Activated gamma-delta T cell treated with Interleukin-2 at 50 U/mL for 16 hours (primary cell): ENCODE measurements at places on chromosomes 1 and 21.

DNA sequence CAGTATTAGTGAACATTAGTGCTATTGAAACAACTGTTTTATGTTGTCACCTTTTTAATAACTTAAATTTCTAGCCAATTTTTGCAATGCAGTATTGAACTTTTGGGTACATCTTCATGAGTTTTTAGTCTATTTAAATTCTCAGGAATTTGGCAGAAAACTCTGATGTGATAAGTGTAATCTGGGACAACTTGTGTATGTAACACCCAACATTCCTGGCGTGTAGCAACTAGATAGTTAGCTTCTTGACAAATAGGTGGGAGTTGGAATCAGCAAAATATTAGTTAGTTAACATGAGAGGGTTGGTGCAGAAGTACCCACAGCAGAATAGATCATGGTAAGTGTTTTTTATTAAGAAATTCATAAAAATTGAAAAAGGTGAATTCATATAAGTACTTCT is 111.6 kb downstream of the ITSN1 start:
- DNase-seq: no peak

GRCh38 chr21:42122808-42123207 is 51.7 kb downstream of the UMODL1 start:
- no peak for DNase-seq

DNA sequence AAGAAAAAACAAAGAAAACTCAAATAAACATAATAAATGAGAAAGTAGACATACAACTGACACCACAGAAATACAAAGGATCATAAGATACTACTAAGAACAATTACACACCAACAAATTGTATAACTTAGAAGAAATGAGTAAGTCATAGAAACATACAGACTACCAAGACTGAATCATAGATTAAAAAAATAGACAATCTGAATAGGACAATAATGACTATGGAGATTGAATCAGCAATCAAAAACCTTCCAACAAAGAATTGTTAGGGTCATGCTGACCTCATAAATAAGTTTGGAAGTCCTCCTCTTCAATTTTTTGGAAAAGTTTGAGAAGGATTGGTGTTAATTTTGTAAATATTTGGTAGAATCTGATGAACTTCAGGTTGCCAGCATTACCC is 159.0 kb downstream of the PTBP2 start:
- DNase-seq: no peak

GRCh38 chr1:205013683-205014367 is 29.2 kb upstream of the CNTN2 start:
- DNase-seq: no peak

DNA sequence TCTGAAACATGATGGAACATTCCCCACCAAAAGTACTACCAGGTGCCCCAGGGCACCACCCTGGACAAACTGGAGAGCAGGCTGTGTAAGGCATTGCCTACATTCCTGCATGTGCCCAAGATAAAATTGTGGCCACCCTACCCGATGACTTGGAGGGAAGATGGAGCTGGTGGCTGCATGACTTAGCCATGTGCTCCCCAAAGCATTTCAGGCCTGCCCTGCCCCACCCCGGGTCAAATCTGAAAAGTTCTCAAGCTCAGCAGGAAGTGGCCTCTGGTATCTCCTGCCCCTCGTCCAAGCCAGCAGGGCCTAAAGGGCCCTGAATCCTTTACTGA is 8.5 kb downstream of the CD2 start:
- no peak for DNase-seq

GRCh38 chr1:45018599-45019230 is 6.7 kb downstream of the UROD start:
- DNase-seq: peak; percentile 49

GRCh38 chr1:203130358-203130985 is 2.9 kb downstream of the ADORA1 start:
- no peak for DNase-seq

- DNase-seq: no peak
Measured at GRCh38 chr1:67777016-67777415, 56.3 kb downstream of the GNG12 start.

- no peak for DNase-seq
Measured at GRCh38 chr1:155051342-155051776, 243 bp downstream of the ADAM15 start.

DNA sequence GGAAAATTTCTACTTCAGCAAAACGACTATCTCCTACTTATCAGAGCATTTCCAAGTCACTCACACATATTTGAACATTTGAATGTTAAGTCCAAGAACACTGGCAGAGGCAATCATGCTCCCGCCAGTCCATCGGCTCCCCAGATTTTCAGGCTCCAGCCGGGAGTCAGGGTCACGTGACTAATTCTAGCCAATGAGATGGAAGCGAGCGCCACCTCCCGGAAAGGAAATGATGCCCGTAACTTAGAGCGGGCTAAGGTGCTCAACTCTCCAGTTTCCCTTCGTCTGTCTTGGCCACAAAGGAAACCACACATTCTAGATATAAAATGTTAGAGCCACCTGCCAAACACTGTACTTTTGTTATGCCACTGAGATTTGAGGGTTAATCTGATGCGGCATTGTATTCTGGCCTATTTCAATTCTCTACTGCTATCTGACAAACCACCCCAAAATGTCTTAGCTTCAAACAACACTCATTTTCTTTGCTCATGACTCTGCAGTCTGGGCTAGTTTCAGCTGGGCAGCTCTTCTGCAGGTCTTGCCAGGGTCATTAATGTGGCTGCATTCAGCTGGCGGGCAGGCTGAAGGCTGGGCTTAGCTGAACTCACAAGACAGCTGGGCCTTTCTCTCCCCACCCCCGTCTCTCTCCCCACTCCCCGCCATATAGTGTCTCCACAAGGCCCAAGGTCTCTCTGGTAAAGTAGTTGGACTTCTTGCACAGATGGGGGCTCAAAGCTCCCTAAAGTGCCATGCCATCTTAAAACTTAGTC is 16.5 kb upstream of the LHX4 start:
- peak; percentile 27 for DNase-seq

GRCh38 chr1:157739229-157739901 is 37.6 kb downstream of the FCRL2 start:
- DNase-seq: no peak

DNA sequence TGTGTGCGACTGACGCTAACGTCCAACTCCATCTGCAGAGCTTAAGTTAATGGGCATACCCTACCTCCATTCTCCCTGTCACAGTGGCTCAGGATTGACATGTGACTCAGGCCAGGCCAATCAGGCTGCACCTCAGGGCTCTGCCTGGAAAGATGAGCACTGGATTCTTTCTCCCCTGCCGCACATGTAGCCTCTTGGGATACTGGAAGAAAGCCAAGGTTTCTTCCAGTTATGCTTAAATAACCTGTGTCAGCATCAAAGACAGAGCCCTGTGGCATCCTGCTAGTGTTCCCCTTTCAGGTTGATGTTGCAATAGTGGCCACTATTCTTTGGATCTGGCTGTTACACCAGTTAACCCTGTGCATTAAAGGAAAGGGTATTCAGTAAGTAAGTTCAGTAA is 55.0 kb upstream of the SYT6 start:
- no peak for DNase-seq

DNA sequence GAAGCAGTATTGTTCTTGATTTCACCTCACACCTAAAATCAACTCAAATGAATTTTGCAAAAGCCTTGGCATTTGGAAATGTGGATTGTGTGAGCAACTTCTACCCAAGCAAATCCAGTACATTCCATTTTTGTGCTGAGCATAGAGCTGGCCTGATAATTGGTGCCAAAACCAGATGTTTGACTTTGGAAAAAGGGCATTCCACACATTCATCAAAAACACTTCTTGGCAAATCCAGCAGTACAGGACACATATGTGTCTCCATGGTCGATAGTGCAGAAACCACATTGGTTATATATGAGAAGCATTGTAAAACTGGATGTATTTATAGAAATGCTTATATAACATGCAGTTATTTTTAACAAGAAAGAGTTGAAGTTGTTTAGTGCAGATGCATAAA is 210.4 kb downstream of the KCNK2 start:
- DNase-seq: no peak

GRCh38 chr1:248015803-248016202 is 2.3 kb downstream of the OR2L5 start:
- no peak for DNase-seq

GRCh38 chr1:110667776-110668175 is 7.0 kb downstream of the KCNA3 start:
- DNase-seq: no peak

DNA sequence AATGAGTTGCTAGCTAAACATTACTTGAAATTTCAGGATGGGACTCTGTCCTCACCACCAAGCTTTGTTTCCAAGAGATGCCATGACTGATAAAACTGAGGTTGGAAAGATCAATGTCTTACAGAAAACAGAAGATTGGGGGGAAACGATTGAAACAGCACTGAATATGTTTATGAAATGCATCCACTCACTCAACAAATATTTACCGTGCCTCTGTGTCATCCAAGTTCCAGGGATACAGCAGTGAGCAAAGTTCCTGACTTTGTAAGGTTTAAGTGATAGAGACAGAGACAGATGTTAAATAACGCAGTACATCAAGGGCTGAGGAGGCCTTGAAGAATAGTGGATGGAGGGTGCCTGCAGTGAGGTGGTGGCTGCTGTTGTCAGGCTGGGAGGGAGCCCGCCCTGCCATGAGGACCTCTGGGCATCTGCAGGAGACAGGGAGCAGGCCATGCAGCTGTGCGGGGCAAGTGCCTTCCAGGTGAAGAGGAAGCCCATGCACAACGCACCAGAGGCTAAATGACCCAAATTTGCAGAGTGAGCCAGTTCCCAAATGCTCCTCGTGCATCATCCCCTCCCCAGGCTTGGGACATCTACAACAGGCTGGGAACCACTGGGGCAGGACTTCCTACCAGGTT is 108.0 kb downstream of the HLCS start:
- no peak for DNase-seq

GRCh38 chr1:15833842-15834405 is 13.6 kb upstream of the SPEN start:
- no peak for DNase-seq

DNA sequence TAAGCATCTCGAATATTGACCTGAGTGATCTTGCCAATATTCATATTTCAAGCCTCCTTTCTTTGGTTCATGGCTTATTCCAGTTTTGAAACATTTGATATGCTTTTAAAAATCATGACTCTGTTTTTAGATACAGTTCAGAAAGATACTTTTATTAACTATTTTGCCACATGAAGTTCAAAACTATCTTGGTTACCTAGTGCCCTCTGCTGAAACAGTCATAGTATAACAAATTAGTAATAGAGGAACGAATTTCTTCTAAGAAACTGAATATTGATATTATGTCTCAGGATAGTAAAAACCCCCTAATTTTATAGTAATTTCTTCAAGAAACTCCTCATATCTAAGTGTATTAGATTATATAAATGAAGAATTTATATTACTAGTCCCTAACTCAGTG is 52.6 kb upstream of the RC3H1 start:
- DNase-seq: no peak

DNA sequence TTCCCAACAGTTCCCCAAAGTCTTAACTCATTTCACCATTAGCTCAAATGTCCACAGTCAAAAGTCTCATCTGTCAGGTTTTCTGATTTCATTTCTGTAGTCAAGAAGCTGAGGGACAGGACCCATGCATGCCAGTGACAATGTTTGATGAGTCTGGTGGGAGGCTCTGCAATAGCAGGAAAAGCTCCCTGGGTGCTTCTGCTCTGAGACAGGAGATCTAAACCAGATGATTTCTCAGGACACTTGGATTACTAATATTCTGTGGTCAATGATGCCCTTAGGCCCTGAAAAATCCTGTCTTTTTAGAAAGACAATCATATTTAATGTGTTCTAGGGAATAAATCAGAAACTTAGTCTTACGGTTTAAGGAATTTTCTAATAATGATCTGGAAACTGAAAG is 56.4 kb downstream of the PCBP3 start:
- DNase-seq: no peak

DNA sequence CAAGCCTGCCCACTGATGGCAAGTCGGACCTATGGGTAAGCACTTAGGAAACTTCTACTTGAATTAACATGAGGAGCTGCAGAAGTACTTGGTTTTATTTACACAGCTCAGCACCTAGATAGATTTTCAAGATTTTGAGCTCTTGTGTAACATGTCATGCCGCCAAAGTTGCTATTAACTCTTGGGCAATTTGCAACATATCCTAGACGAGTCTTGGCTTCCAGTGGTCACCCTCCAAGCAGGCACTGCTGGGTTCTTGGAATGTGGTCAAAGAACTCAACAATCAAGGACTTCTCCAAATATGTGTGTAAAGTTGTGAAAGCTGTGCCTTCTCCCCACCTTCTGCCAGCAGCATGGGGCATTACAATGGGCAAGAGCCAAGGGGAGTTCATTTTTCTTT is 17.8 kb upstream of the GUCA2B start:
- DNase-seq: no peak

- DNase-seq: no peak
Measured at GRCh38 chr21:44084496-44085241, 22.5 kb upstream of the PWP2 start.

GRCh38 chr1:162003830-162004215 is 19.8 kb downstream of the OLFML2B start:
- no peak for DNase-seq

DNA sequence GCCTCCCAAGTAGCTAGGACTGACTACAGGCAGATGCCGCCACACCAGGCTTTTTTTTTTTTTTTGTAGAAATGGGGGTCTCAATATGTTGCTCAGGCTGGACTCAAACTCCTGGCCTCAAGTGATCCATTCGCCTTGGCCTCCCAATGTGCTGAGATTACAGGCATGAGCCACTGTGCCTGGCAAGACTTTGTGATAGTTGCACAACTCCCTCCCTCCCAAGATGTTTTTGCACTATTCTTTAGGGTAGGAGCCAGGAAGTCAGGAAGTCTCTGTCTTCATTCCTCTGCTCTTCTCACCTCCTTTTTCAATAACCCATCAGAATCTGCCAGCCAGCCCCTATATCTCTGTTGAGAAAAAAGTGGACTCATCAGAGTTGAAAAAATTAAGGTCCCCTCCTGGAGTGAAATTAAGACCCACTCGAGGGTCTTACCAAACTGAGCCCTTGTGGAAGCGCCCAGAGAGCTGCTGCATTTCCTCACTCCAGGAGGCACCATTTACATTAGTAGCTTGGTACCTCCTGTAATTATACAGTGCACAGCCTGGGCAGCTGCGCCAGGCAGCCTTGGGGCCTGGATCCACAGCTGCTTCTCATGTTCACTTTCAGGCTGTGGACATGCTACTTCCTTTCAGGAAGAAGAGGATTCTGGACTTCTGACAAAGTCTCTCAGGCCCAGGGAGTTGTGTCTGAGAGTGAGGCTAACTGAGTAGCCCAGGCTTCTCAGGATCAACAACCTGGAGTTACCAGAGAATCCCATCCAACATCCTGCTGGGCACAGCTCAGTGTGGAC is 24.0 kb downstream of the TCEA3 start:
- DNase-seq: no peak

DNA sequence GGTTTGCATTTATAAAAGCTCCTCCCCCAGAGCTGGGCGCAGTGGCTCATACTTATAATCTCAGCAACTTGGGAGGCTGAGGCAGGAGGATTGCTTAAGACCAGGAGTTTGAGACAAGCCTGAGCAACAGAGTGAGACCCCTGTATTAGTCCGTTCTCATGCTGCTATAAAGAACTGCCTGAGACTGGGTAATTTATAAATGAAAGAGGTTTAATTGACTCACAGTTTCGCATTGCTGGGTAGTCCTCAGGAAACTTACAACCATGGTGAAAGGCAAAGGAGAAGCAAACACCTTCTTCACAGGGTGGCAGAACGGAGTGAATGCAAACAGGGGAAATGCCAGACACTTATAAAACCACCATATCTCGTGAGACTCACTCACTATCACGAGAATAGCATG is 52.5 kb downstream of the ZNF684 start:
- DNase-seq: no peak
